ENCODE measurements at places on chromosomes 5 and 9.

DNA sequence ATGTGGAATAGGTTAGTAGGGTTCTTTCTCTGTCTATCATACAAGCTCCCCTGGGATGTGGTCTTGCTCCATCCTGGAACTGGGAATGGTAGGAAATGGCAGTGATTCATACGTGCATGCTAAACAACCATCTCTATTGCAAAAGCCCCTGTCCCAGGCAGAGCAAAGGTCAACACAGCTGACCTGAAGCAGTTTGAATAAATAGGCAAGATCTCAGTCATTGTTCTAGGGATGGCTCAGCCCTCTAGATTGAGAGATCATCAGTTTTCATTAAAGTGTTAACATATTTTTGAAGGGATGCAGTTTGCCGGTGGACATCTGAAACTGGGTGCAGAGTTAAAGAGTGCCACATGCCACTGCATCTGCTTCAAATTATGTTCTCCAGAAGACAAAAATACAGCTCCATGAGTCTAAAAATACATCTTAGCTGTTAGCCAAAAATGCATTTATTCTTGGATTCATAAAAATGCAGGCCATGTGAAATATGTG lies 224.1 kb downstream of the ESM1 start:
- peak; percentile 98 for DNase-seq

- no peak for DNase-seq
These were observed 83.3 kb downstream of the HMCN2 start for GRCh38 chr9:130348881-130349280.

GRCh38 chr9:21709464-21710058 lies 92.9 kb upstream of the MTAP start:
- peak; percentile 58 for DNase-seq

DNA sequence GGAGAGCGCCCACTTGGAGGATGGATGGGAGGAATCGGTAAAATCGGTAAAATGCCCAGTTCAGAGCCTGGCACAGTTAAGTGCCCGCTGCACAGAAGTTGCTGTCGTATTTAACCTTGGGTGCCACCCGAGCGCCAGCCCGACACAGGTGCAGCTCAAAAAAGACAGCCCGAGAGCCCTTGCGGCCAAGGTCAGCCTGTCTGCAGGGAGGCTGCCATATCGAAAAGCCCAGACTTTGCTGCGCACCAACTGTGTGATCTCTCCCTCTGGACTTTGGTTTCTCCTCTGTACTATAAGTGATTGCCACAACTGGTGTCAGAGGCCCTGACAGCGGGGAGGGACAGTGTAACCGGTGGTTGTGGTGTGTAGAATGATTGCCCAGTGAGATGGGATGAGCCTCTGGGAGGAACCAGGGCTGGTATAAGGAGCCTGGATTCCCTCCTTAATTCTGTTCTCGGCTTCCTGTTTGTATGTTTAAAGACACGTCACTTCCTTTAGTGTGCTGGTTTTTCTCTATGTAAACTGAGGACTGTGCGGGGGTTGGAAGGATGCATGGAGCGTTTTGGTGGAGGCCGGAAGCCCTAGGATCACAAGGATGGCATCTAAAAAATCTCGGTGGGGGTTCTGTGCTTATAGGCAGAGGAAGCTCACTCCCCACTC lies 792 bp downstream of the NTMT1 start:
- DNase-seq = peak; percentile 93

GRCh38 chr5:169097374-169098326 lies 203.3 kb downstream of the SLIT3 start:
- peak; percentile 43 for DNase-seq

DNA sequence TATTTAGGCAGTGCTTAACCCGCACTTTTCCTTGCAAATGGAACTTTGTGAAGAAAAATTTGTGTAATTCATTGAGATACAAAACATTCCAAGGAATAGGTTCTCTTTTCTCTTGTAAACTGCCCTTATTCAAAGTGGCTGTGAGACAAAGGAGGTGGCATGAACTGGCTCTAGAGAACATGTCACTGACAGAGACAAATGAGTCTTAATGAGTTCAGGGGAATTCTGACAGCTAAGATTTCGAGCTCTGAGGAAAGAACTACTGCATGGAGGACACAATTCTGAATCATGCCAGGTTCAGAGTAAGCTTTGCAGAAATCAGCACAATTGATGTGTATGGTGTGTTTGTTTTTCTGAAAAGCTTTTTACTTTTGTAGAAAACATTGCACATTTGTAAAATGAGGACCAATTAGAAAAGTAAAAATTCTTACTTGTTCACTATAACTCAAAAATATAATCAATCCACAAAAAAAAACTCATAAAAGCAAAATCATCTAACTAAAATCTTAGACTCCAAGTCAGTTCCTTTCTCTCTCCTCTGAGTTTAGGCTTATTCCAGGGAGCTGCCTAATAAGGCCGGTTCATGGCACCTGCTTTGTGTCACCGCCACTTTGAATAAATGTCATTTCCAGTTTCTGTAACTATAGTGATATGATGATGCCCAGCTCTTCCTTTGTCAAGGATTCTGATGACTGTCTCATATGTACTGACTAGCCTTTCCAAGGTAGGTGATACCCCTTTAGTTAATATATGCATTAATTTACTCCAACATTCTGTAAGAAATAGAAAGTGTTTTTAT lies 163.2 kb downstream of the HCN1 start:
- no peak for DNase-seq

- no peak for DNase-seq
These were observed 166.3 kb upstream of the KIF2A start for GRCh38 chr5:62139741-62140140.

GRCh38 chr5:126801174-126801991 lies 24.4 kb downstream of the LMNB1 start:
- no peak for DNase-seq

DNA sequence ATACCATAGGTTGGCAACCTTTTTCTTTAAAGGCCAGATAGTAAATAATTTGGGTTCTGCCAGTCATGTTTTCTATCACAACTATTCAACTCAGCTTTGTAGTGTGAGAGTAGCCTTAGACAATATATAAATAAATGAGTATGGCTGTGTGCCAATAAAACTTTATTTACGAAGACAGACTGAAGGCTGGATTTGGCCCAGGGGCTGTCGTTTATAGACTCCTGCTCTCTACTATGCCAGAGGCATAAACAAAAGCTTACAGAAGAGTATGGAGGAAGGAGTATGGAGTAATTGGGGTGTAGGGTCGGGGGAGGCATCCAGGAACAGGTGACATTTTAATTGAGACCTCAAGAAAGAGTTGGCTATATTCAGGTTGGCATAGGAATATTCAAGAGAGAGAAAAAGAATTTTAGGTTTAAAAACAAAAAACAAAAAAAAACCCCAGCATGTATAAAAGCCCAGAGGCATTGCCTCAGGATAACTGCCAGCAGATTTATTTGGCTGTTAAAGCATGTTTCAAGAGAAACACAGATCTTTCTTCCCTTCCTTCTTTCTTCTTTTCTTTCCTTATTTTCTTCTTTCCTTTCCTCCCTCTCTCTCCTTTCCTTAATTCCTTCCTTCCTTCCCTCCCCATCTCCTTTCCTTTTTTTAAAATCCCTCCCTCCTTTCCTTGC lies 39.9 kb downstream of the SLIT3 start:
- DNase-seq = no peak

DNA sequence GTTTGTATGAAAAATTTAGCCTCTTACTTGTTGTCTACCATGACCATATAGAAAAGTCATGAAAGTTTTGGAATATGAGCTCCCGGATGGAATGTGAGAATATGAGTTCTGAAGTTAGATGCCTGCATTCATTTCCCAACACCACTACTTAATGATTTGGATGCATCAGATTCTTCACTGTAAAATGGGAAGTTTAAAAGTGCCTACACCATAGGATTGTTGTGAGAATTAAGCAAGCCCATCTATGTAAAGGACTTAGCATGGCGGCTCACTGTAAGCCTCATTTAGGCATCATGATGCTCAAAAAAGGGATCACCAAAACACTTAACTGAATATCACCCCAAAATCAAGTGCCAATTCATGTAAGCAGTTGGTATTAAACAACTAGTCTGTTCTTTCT lies 177.3 kb downstream of the RAB3C start:
- DNase-seq = no peak
